Stimulated activated CD8-positive, alpha-beta memory T cell treated with anti-CD3 and anti-CD28 coated beads, Interleukin-4, amount 100 ng/mL, for 48 hours (primary cell): ENCODE measurements at places on chromosomes 11 and 22.
A peak's percentile ranks its signal among the peaks of the same experiment; 100 is the strongest.

GRCh38 chr11:117456027-117456720, 128.5 kb downstream of the CEP164 start:
- DNase-seq: peak; percentile 50

GRCh38 chr11:93850594-93851018, at the start of gene VSTM5:
Gene VSTM5, minus strand, starts transcription at chr11:93850618. Its CDS starts 116 bp downstream, at chr11:93850502.
- no peak for DNase-seq

DNA sequence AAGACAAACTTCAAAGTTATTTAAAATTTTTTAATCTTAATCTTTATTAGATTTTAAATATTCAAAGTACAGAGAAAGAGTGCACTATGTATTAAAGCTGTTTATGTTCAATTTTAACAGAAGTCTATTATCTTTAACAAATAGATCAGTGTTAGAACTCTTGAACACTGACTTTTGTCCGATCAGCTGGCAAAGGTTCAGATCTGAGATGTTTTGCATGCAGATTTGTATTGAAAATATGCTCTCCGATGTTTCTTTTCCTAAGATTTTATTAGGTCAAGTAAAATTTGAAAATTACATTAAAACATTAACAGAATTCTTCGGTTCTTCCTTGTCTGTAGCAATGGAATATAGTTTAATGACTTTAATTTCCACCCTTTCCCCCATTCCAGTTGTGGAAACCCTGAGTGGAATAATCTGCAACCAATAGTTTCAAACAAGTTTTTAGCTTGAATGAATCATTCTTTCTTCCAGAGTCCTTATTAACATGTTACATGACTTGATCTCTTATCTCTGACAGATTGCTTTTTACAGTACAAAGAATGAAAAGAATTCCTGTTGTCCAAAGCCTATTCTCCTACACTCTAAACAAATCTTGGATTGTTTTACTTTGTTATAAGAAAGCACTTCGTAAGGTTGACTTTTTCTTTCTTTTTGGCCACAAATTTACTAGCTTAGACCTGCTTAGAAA, 11.4 kb upstream of the TCP11L1 start:
- no peak for DNase-seq

- no peak for DNase-seq
Observed at GRCh38 chr11:108854346-108854745, 189.5 kb downstream of the DDX10 start.

DNA sequence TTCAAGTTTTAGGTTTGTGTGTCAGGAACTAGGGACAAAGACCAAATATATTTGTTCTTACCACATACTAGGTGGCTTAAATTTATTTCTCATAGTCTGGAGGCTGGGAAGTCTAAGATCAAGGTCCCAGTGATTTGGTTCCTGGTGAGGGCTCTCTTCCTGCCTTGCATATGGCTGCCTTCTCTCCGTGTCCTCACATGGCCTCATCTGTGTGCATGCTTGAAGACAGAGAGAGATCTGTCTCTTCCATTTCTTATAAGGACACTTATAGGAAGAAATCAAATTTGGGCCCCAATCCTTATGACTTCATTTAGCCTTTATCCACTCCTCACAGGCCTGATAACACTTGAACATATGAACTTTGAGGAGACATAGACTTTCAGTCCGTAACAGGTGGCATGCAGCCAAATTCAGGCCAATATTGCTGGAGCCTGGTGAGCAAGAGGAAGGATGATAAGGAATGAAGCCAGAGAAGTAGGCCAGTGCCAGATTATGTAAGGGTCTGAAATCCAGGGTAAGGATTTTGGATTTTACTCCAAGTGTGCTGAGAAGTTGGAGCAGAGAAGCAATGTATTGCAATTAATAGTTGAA, 35.1 kb downstream of the TTC17 start:
- DNase-seq: no peak

- DNase-seq: no peak
Observed at GRCh38 chr11:24567380-24567779, 70.5 kb downstream of the LUZP2 start.
